ENCODE measurements at places on chromosomes 1 and 21. TPM values are rescaled to one million over a fixed set of nuclear protein-coding genes. Genes with fewer than 3 reads are reported as not detected.

The EDARADD gene
- 3.8 TPM for total RNA-seq

The BATF3 gene
- total RNA-seq, result 2.2 TPM

The TTC3 gene
- total RNA-seq, result 46.5 TPM

The ITLN1 gene
- not detected for total RNA-seq

The IFFO2 gene
- total RNA-seq, result 3.6 TPM

The TENT5C gene
- total RNA-seq, result 0.18 TPM

The TTC39A gene
- total RNA-seq, result 7.7 TPM

The CDK18 gene
- 38.5 TPM for total RNA-seq

The RXFP4 gene
- not detected for total RNA-seq

The MSH4 gene
- total RNA-seq, result 0.63 TPM

Data from H9 (cell line).